Effector memory CD8-positive, alpha-beta T cell (primary cell): ENCODE measurements at places on chromosomes 6 and 20.

DNA sequence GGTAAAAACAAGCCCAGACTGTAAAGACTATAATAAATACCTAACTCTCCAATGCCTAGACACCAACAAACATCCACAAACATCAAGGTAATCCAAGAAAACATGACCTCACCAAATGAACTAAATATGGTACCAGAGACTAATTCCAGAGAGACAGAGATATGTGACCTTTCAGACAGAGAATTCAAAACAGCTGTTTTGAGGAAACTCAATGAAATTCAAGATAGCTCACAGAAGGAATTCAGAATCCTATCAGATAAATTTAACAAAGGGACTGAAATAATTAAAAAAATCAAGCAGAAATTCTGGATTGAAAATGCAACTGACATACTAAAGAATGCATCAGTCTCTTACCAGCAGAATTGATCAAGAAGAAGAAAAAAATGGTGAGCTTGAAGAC lies 26.6 kb downstream of the NCOA6 start:
- no peaks in the 10 kb centered on the region for H3K27me3 ChIP-seq
- peak overlapping the region; percentile 21 for H3K27ac ChIP-seq
- peaks cover 3% of the 10 kb centered on the region for H3K36me3 ChIP-seq
- H3K4me1 ChIP-seq = peaks cover 49% of the 10 kb centered on the region

GRCh38 chr6:159788276-159788675 lies 1.1 kb downstream of the TCP1 start:
- peaks cover 91% of the 10 kb centered on the region for H3K36me3 ChIP-seq
- H3K27me3 ChIP-seq = no peaks in the 10 kb centered on the region
- DNase-seq = peak; percentile 19
- H3K4me3 ChIP-seq = peak overlapping the region; percentile 95
- H3K27ac ChIP-seq = peak overlapping the region; percentile 92

DNA sequence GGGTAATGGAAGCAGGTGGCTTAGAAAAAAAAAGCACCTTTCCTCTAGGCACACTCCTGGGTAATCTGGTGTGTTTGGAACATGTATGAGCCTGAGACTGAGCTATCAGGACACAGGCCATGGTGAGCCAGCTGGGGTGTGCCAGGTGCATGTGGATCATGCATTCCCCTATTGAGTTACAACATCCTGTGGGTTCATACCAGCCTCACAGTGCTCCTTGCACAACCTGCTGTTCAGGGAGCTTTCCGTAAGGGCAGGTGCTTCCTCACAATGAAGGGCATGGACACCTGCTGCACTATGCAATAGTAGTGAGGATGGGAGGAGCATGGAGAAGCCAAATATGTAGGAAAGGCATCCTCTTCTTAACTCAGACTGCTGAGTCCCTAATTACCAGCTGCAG lies 197.2 kb upstream of the SUPT3H start:
- H3K4me1 ChIP-seq = peaks cover 18% of the 10 kb centered on the region
- H3K27me3 ChIP-seq = no peaks in the 10 kb centered on the region
- no peak overlapping the region for H3K27ac ChIP-seq
- H3K4me3 ChIP-seq = no peak overlapping the region
- DNase-seq = no peak

DNA sequence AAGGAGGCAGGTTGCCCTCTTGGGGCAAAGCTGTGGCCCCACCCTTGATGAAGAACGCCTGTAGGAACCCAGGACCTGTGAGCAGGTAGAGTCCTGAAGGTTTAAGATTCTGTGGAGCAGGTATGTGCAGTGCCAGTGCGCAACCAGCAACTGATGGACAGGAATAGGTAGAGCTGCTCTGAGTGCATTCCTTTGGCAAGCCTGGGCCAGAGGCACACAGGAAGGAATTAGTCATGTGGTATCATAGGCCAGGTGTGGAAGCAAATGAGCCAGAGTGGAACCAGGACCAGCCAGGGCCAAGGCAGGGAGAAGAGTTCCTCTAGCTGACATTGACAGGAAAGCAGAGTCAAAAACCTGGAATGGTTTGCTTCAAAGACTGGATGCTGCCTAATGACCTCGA lies 1.4 kb upstream of the KHDC1 start:
- H3K27ac ChIP-seq = peak overlapping the region; percentile 27
- peaks cover 6% of the 10 kb centered on the region for H3K36me3 ChIP-seq
- DNase-seq = no peak
- no peaks in the 10 kb centered on the region for H3K27me3 ChIP-seq
- H3K4me3 ChIP-seq = peak overlapping the region; percentile 82
- peaks cover 22% of the 10 kb centered on the region for H3K4me1 ChIP-seq

- no peaks in the 10 kb centered on the region for H3K27me3 ChIP-seq
- H3K27ac ChIP-seq = no peak overlapping the region
- H3K4me3 ChIP-seq = no peak overlapping the region
- no peak for DNase-seq
- H3K36me3 ChIP-seq = no peaks in the 10 kb centered on the region
These were observed 1225.9 kb upstream of the MAP3K7 start for GRCh38 chr6:91812596-91813274.
